CD4-positive, CD25-positive, alpha-beta regulatory T cell (primary cell): ENCODE measurements at places on chromosomes 2 and 18. TPM values are rescaled to one million over a fixed set of nuclear protein-coding genes. Genes with fewer than 3 reads are reported as not detected.

The APLF gene
- polyA plus RNA-seq = 1.5 TPM

GRCh38 chr2:200319548-200320337 is 13.2 kb downstream of the SPATS2L start:
- no peaks in the 10 kb centered on the region for H3K36me3 ChIP-seq
- no peaks in the 10 kb centered on the region for H3K27me3 ChIP-seq
- H3K4me1 ChIP-seq = no peaks in the 10 kb centered on the region
- H3K4me3 ChIP-seq = no peak overlapping the region
- H3K27ac ChIP-seq = no peak overlapping the region

The HNRNPA3 gene
- polyA plus RNA-seq = 38.8 TPM

The IL18R1 gene
- polyA plus RNA-seq = 11.7 TPM

DNA sequence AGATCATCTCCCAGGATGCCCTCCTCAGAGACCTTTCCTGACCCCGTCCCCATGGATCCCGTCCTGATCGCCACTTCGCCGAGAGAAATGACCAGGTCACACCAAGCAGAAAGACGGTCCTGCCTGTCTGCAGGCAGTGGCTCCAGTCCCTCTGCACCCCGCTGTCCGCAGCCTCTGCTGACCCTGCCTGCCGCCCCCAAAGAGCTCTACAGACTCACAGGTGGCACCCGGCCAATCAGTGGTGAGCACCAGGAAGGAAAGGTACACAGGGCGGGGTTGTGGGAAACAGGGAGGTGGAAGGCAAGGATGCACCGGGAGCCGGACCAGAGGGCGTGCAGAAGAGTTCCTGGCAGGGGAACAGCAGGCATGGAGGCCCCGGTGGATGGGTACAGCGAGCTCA is 94.8 kb downstream of the NDUFA10 start:
- no peak for DNase-seq
- no peaks in the 10 kb centered on the region for H3K27me3 ChIP-seq
- H3K4me3 ChIP-seq = no peak overlapping the region
- no peak overlapping the region for H3K27ac ChIP-seq

DNA sequence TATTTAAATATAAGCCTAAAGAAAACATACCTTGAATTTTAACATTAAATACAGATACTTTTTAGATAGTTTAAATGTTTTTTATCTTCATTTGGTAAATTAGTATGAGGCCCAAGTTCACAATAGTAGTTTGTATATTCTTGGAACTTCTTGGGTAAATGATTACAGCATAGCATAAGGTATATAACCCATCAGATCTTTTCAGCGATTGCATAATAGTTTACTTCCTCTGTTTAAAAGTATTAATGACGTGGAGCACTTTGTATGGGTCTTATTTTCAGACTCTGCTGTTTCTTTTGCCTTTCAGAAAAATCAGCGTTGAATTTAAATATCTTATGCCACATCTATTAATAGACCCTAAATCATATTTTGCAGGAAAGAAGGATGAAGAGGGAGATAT is 60.2 kb downstream of the CHRNA1 start:
- H3K36me3 ChIP-seq = no peaks in the 10 kb centered on the region
- DNase-seq = no peak
- H3K4me1 ChIP-seq = no peaks in the 10 kb centered on the region
- H3K27ac ChIP-seq = no peak overlapping the region

GRCh38 chr18:55024564-55024963 is 65.3 kb upstream of the CCDC68 start:
- no peak for DNase-seq
- no peaks in the 10 kb centered on the region for H3K36me3 ChIP-seq
- H3K27me3 ChIP-seq = no peaks in the 10 kb centered on the region
- H3K4me1 ChIP-seq = no peaks in the 10 kb centered on the region

The EML6 gene
- polyA plus RNA-seq = 0.45 TPM

The ALPG gene
- polyA plus RNA-seq = not detected
